Activated naive CD4-positive, alpha-beta T cell (primary cell): ENCODE measurements at places on chromosomes 2 and 18.

DNA sequence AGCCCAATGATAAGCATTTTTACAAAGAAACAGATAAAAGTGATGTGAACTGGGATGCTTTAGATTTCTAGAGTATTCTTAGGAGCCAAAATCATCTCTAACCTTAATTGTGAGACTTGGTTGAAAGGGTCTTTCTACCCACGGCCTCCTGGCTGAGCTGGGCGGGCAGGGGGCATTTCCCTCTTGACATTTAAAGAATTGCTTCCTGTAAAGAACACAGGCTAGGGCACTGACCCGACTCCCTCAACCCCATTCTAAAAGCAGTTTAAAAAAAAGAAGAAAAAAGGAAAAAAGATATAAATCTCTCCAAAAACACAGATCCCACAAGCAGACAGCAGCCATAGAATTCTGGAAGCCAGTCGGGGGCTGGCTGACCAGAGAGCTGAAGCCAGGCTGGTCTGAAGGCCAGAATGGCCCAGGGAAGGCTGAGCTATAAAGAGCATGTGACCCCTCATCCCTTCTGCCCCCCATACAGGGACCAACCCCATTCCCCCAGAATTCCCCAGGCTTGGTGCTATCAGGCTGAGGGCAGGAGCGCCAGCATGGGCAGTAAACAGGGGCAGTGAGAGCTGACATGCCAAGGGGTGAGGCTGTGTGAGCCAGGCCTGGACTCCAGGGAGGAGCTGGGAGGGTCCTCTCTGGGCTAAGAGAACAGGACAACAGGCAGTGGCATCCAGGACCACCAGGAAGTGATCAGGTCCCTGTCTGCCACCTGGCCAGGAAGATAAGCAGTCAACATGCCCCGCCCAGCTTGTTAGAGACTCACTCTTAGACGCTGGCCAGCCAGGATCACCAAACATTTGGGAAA lies 188.5 kb downstream of the HDAC4 start:
- no peak for DNase-seq

DNA sequence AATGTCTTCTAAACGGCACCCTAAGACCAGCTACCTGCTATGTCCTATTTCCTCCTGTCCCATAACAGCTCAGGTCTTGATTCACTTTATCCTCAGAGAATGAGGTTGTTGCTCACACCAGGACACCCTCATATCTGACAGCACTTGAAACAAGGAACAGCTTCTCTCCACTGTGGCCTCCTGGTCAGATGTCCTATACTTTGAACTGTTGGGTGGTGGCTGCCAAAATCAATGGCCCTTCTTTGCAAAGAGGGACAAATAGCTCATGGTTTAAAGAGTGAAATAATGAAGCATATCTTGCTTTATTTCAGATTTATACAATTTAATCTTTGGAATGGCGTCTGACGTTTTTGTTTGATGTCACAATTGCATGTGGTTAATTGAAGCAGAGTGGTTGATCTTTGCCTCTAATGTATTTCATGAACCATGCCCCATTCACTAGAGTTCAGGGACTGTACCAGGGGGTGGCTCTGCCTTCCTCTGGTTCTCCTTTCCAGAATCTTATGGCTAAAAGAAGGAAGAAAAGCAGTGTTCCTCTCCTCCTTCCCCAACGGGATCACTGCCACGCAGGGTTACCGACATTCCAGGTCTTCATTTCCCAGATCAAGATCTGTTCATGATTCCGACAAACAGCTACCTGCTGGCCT lies 24.1 kb upstream of the ZCCHC2 start:
- no peak for DNase-seq

DNA sequence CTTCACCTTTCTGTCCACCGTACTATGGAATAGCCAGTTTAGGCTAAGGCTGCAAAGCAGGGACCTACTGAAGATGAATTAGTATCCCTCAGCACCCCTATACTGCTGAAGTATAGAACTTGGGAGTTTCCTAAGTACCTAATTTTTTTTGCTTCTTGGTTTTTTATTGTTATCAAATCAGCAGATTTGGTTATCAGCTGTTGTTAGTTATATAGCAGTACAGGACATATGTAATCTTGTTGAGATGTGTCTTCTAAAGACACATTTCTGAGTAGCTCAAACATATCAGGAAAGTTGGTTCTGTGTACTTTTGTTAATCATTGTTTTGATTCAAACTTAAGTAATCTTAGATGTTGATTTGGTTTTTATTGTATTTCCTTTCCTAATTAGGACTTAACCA lies 5.2 kb downstream of the MYL12A start:
- no peak for DNase-seq

GRCh38 chr2:63049970-63050333 lies 678 bp upstream of the OTX1 start:
- DNase-seq: no peak

DNA sequence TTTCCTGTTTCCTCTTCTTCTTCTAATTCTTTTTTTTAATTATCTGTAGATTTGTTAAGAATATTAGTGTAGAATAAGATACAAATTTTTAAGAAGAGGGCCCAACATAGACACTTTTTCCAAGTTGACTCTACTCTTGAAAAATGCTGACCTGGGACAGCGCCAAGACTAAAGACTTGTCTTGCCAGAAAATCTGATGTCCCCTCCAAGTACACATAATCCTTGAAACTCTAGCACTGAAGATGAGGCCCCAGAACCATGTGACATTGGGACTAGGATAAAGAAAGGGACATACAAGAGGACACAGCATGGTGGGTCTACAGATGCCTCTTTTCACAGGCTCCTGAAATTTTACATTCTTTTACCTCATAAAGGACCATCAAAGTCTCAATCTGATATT lies 271.6 kb upstream of the SESTD1 start:
- DNase-seq: no peak

DNA sequence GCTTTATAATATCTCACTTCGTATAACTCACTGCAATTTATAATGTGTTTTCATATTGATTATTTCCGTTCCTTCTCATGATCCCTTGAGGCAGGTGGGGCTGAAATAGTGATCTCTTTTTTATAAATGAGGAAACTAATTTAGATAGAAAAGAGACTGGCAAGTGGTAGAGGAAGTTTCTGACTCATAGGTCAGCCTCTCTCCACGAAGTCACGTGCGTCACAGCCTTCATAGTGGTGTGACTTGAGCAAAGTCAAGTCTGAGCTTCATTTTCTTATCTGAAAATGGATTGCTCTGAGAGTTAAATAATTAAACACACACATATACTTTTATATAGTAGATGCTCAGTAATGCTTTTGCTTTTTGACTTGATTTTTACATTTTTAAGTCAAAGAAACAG lies 19.9 kb downstream of the ABCG5 start:
- no peak for DNase-seq

DNA sequence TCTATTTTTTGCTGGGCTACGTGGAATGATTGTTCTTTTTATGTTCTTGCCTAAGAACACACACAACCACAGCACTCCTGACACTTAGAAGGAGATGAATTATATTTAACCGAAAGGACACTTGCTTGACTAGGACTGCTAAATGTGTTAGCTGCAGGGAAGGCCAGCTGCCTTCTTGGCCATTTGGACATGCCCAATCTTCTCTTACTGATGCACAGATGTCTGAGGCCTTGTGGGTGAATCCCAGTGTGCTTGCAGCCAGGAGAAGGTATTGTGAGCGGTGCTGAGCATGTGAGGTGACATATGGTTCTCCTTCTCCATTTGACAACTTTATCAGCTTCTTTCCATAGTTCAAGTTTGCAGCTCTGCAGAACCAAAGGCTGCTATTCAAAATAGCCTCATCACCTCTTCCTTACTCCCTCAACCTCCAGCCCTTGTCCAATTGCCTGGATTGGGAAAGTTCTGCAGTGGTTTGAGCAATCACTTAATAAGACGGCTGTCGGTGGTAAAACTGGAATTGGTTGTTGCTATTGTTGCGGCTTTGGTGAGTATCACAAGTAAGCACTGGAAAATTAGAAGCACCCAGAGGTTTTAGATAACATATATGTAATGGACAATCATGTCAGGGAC lies 1113.3 kb downstream of the TSN start:
- DNase-seq: no peak

DNA sequence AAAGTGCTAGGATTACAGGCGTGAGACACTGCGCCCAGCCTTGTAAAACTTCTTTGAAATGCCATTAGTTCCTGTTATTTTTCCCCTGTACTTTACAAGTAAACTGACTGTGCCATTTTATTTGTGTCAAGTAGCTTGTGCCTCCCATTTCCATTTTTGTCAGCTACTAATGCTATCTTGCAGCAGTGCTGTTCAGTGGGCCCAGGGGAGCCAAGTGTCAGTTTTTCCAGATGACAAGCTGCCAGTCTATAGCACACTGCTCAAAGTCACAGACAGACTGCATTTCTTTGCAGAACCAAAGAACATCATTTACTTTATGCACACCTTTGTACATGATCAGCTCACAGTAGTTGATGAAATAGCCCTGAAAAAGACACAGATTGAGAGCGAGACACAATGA lies 901.3 kb upstream of the CDH2 start:
- DNase-seq: no peak

GRCh38 chr2:109401370-109401769 lies 212.4 kb downstream of the SEPTIN10 start:
- no peak for DNase-seq

- no peak for DNase-seq
Measured at GRCh38 chr2:78281164-78281563, 744.3 kb upstream of the REG3G start.

DNA sequence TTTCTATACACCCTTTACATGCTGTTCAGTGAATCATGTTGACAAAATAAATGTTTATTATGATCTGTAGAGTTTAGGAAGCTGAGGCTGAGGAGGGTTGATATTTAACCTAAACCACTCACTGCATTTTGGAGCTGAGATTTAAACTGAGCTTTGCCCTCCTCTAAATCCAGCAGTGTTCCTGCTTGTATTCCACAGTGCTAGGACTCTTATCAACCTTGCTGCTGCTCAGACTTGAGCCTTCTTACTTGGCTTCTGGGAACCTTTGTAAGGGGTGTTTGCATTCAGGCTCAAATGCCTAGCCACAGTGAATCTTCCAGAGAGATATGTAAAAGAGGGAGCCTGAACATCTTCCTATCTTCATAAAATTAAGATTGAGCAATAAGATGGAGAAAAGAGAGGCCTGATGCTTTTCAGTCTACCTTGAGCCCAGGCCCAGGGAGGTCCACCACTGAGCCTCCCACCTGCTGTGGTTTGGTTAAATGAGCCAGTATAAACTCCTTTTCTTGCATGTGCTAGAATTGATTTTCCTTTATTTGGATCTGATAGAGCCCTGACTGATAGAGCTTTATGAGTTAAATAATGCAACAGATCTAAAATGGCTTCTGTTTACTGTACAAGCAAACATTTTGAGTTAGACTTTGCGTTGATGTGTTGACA lies 149.7 kb downstream of the GULP1 start:
- no peak for DNase-seq

DNA sequence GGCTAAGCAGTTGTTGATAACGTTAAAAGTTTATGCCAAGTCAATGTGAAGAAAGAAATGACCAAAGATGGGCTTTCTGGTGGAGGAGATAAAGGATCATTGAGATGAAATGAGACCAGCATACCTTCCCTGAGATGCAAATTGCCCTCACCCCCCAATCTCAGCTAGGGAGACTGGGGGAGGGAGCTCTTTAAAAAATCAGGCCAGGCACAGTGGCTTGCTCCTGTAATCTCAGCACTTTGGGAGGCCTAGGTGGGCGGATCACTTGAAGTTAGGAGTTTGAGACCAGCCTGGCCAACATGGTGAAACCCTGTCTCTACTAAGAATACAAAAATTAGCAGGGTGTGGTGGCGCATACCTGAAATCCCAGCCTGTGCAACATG lies 30.9 kb upstream of the KCMF1 start:
- DNase-seq: no peak

DNA sequence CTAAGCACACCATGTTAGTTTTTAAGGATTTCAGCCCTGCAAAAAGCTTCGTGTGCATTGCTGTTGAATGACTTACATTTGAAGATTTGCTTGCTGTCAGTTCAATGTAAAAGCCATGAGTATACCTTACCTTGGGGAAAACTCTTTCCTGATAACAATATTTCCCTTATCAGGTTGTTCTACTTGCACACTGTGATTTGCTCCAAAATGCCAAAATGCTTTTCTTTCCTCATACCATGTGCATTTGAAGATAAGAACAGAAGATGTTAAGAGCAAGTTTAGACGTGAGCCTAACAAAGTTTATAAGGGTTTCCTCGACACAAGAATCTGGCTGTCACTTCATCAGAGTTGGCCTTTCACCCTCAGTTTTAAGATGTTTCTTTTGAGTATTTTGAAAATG lies 57.6 kb downstream of the SCN1A start:
- DNase-seq: no peak

GRCh38 chr2:230140667-230141066 lies 71.9 kb upstream of the SLC16A14 start:
- DNase-seq: no peak

- DNase-seq: no peak
Measured at GRCh38 chr2:64768491-64769005, 114.8 kb upstream of the SERTAD2 start.

DNA sequence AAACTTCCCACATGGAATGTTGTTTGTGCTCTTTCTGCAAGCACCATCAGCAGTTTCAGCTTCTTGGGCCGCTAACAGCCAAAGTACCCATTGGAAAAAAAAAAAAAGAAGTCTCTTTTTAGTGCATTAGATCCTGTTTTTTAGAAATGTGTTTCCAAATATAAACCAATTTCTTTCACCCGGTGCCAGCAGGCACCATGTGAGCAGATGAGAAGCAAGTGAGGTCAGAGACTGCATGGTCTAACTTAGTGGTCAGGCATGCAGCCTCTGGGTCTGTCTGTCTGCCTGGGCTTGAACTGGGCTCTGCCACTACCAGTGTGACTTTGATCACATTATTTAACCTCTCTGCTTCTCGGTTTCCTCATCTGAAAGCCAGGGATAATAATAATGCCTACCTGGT lies 75.2 kb upstream of the NRP2 start:
- no peak for DNase-seq

GRCh38 chr2:74659462-74659861 lies 5.4 kb downstream of the SEMA4F start:
- DNase-seq: no peak

GRCh38 chr18:8814206-8814605 lies 108.8 kb downstream of the MTCL1 start:
- DNase-seq: no peak

DNA sequence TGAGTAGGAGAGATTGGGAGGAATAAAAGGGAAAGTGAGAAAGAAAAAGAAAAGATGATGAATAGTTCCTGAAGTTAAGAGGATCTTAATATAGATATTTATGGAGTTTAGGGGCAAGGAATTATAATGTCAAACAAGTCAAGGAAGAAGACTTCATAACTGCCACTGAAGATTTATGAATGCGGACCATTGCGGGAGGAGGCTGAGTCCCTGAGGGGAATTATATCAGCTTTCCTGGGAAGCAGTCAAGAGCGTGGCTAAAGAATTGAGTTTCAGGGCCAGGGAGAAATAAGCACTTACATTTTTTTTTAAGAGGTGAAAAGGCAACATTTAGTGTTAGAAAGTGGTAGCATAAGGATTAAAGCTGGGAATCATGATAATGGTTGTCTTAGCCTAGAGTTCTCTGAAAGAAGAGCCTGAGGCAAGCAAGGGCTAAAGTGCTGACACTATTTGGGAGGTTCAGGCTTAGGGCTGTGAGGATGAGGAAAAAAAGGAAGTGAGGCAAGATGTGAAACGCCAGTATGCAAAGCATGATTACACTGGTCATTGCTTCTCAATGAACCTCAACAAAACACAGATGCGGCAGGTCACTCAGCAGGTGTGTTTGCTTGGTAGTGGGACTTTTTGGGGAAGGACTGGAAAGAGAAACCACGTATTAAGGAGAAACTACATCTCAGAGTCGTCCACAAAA lies 217.1 kb downstream of the SLC4A3 start:
- no peak for DNase-seq
